ENCODE measurements at places on chromosomes 4 and X.

DNA sequence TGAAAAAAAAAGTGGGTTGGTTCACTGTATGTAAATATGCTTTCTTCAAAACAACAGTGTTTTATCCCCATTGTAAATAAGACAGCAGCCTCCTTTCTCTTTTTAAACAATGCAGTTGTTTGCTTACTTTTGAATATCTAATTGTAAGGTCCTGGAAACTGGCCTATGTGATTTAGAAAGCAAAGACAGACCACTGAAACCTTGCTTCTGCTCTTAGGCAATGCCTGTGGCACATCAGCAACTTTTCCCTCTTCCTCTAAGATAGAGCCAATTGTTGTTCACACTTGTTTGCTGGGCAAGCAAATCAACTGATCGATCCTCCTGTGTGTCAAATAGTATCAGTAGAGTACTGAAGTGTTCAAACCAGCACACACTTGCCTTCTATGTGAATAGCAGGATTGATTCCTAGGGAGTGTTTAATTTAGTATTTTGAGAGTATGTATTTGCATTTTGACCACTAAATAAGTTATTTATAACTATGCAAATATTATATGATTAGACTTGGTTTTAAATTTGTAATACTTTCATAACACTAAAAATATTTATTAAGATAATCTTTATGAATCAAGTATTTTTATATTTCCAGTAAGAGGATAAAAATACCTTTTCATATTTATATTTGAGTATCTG, 55.4 kb upstream of the GRPR start:
- DNase-seq = no peak

DNA sequence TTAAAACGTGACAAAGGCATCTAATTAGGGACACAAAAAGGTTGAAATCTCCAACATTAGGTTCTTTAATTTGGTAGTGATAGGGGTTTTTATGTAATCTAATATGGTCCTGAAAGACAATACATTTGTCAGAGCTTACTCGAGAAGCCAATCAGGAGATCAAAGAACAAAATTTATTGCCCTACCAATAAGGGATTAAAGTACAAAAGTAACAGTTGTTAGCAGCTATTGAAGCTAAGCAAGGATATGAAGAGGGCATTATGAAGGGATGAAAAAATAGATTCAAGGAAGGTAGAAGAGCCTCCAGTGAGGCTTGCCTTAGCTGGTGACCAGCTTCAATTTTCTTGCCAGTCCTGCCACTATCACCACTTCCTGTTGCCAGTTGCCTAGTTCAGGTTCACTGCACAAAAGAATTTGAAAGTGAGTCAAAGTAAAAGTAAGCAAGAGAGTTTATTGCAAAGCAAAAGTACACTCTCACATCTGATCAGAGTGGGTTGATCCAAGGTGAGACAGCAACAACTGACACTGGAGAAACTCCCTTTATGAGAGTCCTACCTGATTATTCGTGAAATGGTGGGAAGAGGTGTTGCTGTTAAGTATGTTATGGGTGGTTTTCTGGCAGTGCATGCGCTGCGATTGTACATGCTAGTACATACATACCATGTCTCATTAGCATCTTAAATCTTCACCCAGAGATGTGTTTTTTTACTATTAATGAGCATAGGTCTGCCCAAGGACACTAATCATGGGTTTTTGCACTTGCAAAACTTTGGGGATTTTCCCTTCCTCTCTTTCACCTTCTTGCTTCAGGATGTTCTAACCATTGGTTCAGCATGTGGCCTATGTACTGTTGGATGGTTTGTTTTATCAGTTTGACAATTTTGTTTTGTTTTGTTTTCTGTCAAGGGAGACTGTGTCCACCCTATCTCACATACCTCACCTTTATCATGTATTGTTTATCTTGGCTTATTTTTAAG, 263.2 kb upstream of the ITM2A start:
- no peak for DNase-seq

- no peak for DNase-seq
These were observed 322.7 kb downstream of the PDHA2 start for GRCh38 chr4:96162636-96163035.

DNA sequence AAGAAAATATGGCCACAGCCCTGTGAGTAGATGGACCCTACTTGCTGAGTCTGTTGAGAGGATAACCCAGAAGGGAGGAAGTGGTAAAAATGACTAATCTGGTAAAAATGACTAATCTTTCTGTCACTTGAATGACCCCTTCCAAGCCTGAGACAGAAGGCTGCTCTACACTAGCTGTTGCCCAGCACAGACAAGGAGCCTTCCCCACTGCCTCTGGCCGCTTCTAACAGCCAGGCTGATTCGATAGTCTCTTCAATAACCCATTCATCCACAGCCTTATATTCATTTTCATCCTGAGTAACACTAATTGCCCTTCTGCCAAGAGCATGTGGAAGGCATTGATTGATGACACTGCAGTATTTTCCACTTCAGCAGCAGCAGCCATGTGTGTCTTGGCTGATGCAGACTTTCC, 18.4 kb downstream of the MAGEB17 start:
- no peak for DNase-seq

DNA sequence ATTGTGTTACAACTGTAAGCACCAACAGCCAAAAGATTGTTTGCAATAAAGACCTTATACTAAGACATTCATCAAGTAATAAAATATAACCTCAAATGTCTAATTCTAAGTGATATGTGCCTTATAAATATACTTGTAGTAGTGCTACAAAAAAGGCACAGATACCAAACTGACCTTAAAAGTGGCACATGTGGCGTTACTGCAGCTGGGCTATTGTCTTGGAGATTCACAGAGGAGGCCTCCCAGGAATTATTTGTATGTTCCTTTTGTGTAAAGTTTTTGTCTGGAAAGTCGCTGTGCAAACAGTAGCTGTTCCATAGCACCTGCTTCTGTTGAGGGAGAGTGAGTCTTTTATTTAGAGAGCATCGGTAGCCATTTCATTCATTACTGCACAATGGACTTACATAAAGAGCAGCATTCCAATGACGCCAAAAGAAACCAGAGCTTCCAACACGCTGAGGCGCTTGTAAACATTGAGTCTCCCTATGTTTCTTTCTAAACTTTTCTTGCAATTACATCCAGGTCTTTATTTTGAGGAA, 143.7 kb downstream of the RPA4 start:
- DNase-seq = no peak

- no peak for DNase-seq
These were observed 94.7 kb downstream of the SEL1L3 start for GRCh38 chr4:25767877-25768725.

GRCh38 chr4:28226962-28227361, 1366.3 kb downstream of the STIM2 start:
- no peak for DNase-seq

GRCh38 chrX:46485897-46486296, 59.3 kb downstream of the ZNF674 start:
- no peak for DNase-seq

DNA sequence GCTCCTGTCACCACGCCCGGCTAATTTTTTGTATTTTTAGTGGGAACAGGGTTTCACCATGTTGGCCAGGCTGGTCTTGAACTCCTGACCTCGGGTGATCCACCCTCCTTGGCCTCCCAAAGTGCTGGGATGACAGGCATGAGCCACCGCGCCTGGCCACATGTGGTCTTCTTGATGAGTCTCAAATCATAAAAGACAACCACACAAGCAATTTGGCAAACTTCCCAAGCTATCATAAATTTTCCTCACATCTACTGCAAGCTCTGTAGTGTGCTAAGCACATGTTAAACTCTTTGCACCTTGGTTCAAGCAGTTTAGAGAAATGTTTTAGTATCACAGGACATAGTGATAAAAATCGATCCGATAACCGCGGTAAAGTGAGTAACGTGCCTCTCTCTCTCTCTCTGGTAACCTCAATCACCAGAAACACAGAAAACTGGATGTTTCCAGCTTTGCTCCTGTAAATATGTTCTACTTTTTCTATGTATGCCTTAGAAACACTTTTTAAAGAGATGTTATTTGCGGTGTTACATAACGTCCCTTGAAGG, 256.8 kb downstream of the DHRSX start:
- DNase-seq = no peak

- DNase-seq = no peak
These were observed 738.3 kb downstream of the STPG2 start for GRCh38 chr4:97404876-97405523.

- DNase-seq = no peak
These were observed 109.1 kb upstream of the SLC4A4 start for GRCh38 chr4:71229477-71230270.

Data from cortex of kidney (tissue), 1 donor.